CD14-positive monocyte (primary cell): ENCODE measurements at places on chromosomes 5 and 9. TPM values are rescaled to one million over a fixed set of nuclear protein-coding genes. Genes with fewer than 3 reads are reported as not detected.

Gene TAL2
- polyA plus RNA-seq: not detected

Gene OBP2B
- not detected in 2 replicates for polyA plus RNA-seq

GRCh38 chr9:92530893-92531292, 4.9 kb downstream of the ECM2 start:
- DNase-seq: no peak

Gene NUTM2F
- not detected for polyA plus RNA-seq

GRCh38 chr5:154430961-154431630, 14.7 kb upstream of the SAP30L start:
- no peak for DNase-seq

Gene WWC1
- not detected in 2 replicates for polyA plus RNA-seq

DNA sequence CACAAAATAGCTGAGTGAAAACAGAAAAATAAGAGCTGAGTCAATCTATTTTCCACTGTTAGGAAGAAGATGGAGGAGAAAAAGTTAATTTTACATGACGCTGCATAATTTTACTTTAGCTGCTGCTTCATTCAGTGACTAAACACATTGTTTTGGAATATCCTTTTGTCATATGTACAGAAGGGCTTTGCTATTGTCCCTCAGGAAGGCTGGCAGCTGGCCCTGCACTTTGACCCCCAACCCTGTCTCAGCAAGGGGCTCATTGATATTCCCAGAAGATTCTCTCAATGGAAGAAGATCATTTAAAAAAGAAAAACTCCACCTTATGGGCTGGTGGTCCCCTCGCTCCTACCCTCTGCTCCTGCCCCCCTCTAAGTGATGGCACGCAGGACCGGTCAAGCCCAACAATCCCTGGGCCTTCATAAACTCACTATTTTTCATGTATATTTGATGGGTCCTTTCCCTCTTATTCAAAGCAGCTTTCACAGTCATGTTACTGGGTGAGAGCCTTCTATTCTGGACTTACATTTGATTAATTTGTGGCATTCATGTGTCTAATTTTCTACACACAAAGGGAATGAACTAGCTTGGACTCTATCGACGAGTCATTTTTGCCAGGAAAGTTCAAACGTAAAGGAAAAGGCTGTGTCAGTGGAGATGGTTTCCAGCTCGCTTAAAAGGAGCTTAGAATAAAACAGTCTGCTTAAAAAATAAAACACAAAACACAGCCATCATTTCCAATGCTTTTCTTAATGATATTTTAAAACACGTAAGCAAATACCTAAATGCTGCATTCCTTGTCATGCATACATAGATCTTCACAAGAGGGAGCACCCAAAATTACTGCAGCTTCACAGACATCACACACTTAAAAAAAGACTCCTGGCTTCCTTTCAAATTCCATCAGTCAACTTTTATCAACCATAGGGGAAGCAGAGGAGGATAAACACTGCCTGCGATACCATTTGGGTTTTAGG, 104.7 kb downstream of the EFNA5 start:
- DNase-seq: no peak

Gene UHRF2
- polyA plus RNA-seq: 1.6 TPM

Gene GRK6
- polyA plus RNA-seq: 101 and 116 TPM in 2 replicates

Gene ENTREP1
- not detected for polyA plus RNA-seq
